ENCODE measurements at places on chromosomes 1 and 21.

- no peak for DNase-seq
These were observed 3.9 kb downstream of the TMEM125 start for GRCh38 chr1:43273708-43274107.

GRCh38 chr1:59638231-59638711 lies 176.5 kb upstream of the HOOK1 start:
- DNase-seq: no peak

DNA sequence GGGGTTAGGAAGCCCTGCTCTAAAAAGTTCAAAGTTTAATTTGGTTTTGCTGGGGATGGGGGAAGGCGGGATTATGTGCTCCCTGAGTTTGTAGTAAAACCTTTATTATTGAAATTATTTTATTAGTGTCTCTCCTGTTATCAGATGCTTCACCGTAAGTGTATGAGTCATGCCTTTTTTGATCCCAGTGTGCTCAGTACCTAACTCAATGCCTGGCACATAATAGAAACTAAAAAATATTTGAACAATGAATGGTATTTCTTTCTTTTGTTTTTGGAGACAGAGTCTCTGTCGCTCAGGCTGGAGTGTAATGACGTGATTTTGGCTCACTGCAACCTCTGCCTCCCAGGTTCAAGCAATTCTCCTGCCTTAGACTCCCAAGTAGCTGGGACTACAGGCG lies 6.4 kb downstream of the SNRPE start:
- DNase-seq: no peak

GRCh38 chr1:185318431-185319138 lies 1.5 kb upstream of the IVNS1ABP start:
- DNase-seq: no peak

- no peak for DNase-seq
These were observed 30.5 kb downstream of the BATF3 start for GRCh38 chr1:212669102-212669501.

GRCh38 chr1:34320053-34320669 lies 143.5 kb downstream of the C1orf94 start:
- DNase-seq: no peak

GRCh38 chr1:207965392-207966387 lies 54.8 kb upstream of the CD34 start:
- DNase-seq: no peak

DNA sequence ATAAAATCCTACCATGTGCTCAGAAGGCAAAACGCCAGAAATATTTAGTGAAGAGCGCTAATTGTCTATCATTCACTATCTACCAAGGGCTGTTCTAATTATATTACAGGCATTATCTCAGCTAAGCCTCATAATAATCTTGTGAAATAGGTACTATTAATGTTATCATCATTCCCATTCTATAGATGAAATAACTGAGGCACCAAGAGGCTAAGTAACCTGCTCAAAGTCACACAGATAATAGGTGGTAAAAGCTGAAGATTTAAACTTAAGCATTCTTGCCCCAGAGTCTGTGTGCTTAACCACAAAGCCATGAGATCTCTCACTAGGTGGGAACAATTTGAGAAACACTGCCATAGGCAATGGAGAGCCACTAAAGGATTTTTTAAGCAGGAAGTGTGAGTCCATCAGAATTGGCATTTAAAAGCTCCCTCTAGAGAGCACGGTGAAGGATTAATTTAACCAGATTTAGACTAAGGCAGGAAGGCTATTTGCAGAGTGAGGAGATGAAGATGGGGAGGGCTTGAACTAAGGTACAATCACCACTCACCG lies 1.7 kb upstream of the SMAP2 start:
- DNase-seq: no peak

- DNase-seq: no peak
These were observed 62.7 kb upstream of the ABCD3 start for GRCh38 chr1:94355485-94355980.

DNA sequence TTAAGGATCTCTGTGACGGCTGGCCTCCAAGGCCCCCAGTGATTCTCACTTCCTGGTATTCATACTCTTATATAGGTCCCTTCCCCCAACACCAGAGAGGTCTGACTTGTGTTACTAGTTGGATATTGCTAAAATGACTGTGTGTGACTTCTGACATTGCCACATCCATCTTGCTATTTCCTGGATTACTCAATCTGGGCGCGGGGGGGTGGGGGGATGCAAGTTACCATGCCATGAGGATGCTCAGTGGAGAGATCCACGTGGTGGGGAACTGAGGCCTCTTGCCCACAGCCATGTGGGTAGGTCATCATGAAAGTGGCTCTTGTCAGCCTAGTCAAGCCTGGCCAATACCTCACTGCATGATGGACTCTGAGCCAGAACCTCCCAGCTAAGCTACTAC lies 117.0 kb downstream of the UBE2U start:
- DNase-seq: no peak

DNA sequence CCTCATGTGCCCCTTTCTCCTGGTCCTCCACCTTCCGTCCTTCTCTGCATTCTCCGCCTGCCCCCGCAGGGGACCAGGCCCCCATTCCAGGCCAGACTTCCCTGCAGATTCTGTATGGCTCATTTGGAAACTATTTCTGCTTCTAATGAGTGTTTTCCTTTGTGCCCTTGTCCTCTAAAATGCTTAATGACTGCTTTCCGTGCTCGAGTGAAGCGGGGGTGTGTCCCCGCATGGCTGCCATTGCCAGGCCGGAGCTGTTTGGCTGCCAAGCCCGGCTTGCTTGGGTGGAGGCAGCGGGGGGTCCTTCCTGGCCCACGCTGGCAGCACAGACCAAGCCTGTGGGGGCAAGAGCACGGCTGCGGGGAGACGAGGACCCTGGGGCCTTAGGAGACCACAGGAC lies 299.3 kb upstream of the VAMP3 start:
- DNase-seq: no peak

DNA sequence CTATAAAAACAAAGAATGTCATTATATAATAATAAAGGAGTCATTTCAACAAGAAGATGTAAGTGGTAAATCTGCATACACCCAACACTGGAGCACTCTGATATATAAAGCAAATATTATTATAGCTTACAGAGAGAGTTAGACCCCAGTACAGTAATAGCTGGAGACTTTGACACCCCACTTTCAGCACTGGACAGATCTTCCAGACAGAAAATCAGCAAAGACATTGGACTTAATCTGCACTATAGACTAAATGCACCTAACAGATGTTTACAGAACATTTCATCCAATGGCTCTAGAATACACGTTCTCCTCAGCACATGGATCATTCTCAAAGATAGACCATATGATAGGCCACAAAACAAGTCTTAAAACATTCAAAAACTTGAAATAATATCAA lies 20.0 kb upstream of the KCNH1 start:
- DNase-seq: no peak

DNA sequence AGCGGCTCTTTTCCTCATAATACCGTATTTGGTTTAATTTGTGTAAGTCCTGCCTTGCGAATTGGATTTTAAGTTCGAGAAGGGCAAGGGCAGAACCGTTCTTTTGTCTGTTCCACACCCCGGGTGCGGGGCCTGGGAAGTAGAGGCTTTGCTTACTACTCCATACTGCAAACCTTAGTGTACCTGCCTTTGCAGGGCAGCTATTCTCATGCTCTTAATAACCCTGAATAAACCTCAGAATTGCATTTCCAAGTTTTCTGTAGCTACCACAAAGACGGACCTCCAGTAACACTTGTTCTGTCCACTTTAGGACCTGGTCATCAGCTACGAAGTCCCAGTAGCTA lies 657 bp upstream of the HNRNPU start:
- DNase-seq: no peak

DNA sequence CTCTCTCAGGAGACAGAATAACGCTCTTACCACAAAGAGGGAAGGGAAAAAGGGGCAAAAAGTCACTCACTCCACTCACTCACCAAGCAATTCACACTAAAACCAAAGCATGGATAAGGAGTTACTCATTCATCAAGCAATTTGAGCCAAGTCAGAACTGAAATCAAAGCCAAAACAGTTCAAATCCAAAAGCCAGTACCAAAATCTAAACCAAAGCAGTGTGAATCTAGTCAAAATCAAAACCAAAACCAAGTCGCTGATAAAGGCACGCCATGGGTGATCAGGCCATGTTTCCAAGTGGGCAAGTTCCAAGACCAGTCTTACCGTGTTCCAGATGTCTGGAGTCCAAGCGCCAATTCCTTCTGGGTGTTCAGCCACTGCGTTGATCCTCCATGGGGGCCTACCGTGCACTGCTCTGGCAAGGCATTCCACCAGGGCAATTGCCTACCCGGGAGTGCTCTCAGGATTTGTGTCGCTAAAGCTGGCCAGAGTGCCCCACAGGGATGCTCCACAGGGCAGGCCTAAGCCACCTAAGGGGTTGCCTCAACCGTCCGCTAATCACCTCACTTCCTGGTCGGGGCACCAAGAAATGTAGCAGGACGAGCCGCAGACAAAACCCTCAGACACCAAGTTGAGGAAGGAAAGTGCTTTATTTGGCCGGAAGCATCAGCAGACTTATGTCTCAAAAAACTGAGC lies 142.3 kb downstream of the TRIM33 start:
- no peak for DNase-seq

DNA sequence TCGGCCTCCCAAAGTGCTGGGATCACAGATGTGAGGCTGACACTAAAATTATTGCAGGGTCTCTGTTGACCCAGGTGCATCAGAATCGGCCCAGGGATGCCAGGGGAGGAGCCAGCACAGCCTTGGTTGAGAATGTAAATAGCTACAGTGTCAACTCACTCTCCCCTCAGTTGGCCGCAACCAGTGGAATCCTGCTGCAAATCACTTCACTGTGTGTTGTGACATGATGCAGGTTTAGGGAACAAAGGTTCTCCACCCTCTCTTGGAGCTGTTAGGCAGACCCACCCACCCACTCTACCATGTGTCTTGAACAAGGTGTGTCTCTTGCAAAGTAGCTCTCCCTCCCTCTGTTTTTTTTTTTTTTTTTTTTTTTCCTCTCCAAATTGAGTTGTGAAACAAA lies 60.5 kb upstream of the SOD1 start:
- DNase-seq: no peak
